ENCODE measurements at places on chromosomes 4 and X.

GRCh38 chrX:43141885-43142284, 363.9 kb upstream of the PPP1R2C start:
- no peak for DNase-seq

- no peak for DNase-seq
Observed at GRCh38 chrX:34778916-34779315, 121.8 kb upstream of the TMEM47 start.

- DNase-seq: no peak
Observed at GRCh38 chr4:123453061-123453680, 56.6 kb downstream of the SPRY1 start.

- DNase-seq: no peak
Observed at GRCh38 chrX:116490104-116490503, 27.3 kb upstream of the CT83 start.

DNA sequence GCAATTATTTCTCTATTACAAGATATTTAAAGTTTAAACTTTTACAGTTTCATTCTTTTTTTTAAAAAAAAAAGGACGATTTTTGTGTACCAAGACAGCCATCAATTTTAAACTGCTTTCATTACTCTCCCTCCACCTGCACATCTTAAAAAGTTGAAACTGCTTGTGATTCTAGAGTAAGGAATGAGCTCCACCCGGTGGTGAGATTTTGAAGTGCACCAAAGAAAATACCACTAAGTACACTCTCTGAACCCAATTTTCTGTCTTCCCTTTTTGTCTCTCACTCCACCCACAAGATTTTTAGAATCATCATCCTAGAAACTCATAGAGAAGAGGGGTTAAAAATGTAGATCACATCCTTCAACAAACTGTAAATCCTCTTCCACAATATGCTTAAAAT, 91.3 kb upstream of the WDR44 start:
- DNase-seq: peak; percentile 40

- no peak for DNase-seq
Observed at GRCh38 chr4:134132086-134132783, 69.4 kb downstream of the PABPC4L start.

DNA sequence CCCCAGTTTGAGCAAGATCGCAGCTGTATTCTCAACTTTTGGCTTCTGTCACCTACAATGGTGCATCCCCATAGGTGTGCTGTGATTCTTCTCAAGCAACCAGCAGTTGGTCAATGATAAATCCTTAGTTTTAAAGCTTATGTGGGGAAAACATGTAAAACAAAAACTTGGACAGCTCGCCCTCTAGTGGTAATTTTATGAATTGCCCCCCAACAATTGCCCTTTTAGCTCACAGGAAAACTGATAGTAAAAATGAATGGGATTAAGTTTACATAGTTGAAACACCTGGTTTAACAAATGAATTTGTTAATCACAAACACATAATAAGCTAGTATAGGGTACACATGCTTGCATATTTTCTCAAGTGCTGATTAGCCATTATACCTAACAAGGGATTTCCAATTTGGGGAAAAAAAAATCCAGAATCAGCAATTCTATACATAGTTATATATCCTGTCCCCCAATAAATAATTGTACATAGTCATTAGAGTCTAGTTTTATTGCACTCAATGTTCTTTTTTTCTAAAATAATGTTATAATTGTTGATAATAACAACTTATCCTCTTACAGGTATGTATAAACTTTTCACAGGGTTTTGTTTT, 30.1 kb downstream of the TEX13A start:
- DNase-seq: no peak

- DNase-seq: no peak
Observed at GRCh38 chr4:21900211-21900610, 48.4 kb downstream of the KCNIP4 start.

GRCh38 chr4:108821351-108821930, 58.6 kb upstream of the ETNPPL start:
- DNase-seq: no peak

GRCh38 chr4:126807132-126807531, 825.6 kb upstream of the INTU start:
- no peak for DNase-seq

GRCh38 chr4:38181286-38181685, 221.1 kb downstream of the PTTG2 start:
- no peak for DNase-seq

- no peak for DNase-seq
Observed at GRCh38 chr4:165761963-165762362, 111.1 kb upstream of the TLL1 start.

DNA sequence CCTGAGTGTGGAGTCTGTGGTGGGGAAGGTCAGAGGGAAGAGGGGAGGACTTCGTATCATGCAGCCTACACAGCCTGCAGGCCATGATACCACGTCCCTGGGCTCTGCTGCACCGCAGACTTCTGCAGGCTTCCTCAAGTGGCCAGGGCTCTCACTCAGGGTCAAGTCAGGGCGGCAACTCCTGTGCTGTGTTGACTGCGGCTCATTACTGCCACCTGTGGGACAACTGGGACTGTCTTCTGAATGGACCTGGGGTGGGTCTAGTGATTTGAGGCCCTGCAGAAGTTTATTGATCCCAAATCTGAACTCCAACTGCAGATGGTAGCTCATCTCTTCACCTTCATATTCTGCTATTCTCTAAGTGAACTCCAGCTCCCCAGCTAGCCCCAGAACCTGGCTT, 167.1 kb downstream of the NSUN7 start:
- peak; percentile 38 for DNase-seq

- no peak for DNase-seq
Observed at GRCh38 chr4:139676913-139677585, 11.4 kb downstream of the MGST2 start.

- DNase-seq: no peak
Observed at GRCh38 chr4:636628-637159, 11.3 kb downstream of the PDE6B start.

GRCh38 chrX:31147175-31147574, 75.3 kb upstream of the FTHL17 start:
- DNase-seq: no peak

- no peak for DNase-seq
Observed at GRCh38 chr4:127327491-127327890, 305.3 kb upstream of the INTU start.

DNA sequence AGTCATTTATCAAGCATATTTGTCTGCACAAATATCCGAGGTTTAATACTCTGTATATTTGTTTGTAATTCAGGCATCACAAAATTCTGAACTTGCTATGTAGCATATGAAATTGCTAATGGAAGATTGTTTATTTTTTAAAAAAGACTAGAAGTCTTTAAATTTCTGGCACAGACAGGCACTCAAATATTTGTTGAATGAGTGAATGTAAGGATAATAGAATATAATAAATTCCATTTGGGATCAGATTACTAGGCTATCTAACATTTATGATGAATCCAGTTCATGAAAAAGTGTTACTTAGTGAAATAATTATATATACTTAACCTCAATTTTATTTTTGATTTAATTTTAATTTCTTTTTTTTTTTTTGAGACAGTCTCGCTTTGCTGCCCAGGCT, 30.4 kb upstream of the TEC start:
- DNase-seq: no peak

- no peak for DNase-seq
Observed at GRCh38 chr4:134202166-134202956, 772 bp upstream of the PABPC4L start.

GRCh38 chr4:8329859-8330761, 60.6 kb downstream of the HTRA3 start:
- DNase-seq: no peak

DNA sequence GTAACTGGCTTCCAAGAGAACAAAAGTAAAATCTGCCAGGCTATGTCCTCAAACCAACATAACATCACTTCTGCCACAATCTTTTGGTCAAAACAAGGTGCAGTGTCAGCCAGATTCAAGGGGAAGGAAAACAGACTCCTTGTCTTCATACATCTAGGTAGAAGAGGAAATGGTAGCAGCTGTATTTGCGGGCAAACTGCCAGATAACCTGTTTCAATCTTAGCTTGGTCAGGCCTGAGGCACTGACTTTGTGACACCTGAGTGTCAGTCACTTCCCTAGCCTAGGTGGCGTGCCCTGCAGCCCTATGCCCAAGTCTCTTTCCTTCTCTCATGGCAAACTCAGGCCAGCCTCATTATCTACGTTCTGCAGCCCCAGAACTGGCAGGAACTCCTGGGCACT, 146.2 kb upstream of the JADE1 start:
- no peak for DNase-seq

DNA sequence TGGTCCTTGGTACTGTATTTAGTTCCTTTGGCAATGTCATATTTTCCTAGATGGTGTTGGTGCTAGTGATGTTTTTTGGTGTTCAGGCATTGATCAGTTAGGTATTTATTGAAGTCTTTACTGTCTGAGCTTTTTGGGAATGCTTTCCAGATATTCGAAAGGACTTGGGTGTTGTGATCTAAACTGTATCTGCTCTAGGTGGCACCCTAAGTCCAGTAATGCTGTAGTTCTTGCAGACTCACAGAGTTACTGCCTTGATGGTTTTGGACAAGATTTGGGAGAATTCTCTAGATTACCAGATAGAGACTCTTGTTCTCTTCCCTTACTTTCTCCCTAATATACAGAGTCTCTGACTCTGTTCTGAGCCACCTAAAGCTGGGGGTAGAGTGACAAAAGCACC, 513.6 kb upstream of the PITX2 start:
- no peak for DNase-seq

DNA sequence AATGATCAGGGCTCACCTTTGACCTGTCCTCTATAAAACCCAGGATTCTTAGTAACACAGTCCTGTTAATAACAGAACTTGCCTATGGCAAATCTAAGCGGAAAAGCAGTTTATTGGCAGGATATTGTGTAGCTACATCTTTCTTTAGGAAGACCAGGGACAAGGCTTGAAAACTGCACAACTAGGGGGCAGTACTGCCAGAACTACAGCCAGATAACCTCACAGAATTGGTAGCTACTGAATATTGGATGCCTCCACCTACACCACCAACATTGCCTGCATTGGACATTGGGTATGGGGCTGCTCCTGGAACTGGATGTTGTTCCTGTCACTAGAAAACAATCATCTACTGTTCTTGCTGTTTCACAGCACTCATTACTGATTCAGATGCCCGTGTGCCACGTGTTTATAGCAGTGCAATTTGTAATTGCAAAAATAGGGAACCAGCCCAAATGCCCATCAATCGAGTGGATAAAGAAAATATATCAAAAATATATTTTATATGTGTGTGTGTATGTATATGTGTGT, 47.4 kb downstream of the REPS2 start:
- DNase-seq: no peak

DNA sequence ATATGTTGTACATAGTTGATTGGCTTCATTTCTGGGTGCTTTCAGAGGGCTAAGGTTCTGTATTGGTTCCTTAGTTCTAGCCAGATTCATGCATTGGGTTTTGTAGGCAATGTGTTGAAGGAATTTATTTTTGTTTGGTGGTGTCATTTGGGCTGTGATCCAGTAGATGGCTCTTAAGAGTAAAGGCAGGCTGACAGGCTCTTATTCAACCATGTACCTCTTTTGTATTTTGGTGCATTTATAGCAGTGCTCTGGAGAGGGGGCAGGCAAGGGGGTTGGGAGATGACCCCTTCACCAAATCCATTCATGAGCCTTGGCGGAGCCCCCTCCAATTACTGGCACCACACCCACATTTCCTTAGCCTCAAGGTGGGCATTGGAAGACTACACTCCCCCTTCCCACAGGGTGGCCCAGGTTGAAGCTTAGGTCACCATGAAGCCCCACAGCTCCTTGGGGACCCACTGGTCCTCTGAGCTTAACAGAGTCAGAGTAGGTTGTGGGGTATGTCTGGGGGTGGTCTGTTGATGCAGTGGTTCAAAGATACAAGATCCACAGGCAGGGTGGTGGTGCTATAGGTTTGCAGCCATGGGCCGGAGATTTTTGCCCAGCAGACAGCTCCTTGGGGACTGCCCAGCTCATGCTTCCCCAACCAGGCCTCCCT, 143.0 kb upstream of the GNPDA2 start:
- no peak for DNase-seq

GRCh38 chr4:80382090-80382832, 46.7 kb downstream of the CFAP299 start:
- no peak for DNase-seq

DNA sequence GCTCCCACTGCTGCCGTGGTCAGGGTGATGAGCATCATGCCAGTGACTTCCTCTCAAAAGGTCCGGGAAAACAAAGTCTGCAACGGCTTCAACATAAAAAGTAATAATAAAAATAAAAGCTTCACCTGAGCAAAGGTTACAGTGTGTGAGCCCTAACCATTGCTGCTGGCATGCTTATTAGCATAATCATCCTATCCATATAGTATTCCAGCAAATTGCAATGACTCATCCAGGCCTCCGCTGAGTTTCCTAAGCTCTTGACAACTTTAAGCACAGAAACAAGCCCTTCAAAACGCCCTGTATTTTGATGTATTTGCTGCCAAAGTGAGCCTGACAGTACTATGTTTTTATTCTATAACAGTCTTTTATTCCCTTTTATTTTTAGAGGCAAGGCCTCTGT, 100.5 kb downstream of the AASDH start:
- DNase-seq: no peak

- no peak for DNase-seq
Observed at GRCh38 chrX:13254076-13254785, 65.6 kb downstream of the ATXN3L start.

DNA sequence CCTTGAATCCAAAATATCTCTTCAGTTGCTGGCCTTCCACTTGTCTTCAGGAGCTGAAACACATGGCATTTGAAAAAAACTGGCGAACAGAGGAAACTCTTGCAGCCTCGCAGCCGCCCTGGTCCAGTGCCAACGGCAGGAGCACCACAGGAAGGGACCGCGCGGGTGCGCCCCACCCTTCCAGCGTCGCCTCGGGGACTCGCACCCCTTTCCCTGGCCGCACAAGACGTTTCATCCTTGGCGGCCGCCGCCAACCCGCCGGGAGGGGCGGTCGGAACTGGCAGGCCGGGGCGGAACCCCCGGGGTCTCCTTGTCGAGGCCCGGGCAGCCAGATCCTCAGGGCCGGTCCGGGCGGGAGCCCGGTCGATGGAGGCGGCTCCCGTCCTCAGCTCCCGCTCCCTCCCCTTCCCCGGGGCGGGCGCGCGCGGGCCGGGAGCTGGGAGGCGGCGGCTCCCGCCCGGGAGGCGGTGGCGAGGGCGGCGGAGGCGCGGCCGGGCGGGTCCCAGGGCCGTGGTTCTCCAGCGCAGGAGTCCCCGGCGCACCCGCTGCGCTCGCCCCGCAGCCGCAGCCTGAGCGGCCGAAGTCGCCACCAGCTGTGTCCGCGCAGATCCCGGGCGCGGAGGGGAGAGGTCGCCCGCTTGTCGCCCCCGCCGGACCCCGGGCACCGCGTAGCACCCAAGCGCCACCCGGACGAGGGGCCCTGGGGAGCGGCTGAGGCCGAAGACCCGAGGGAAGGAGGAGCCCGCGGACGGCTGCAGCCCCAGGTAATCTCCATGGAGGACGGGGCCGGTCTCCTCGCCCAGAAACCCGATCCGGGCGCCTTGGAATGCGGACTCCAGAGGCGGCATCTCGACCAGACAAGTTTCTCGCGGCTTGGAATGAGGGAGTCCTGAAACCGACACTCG, 886 bp upstream of the NDST3 start:
- no peak for DNase-seq

DNA sequence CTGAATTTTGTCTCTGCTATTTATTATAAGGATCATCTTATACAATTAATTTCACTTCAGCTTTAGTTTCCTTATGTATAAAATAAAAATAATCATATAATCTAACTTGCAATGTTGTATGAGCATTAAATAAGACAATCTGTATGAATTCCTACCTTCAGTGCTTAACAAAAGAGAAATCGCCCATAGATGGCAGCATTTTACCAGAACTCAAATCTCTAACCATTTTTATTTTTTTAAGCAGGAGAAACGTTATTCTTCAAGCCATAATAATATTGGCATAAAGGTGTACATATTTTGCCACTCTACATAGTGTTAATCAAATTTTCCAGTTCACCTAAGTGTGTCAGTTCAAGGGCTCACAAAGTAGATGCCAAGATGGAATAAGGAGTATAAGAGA, 78.8 kb downstream of the TMEM47 start:
- no peak for DNase-seq

All from stimulated activated CD4-positive, alpha-beta T cell treated with anti-CD3 and anti-CD28 coated beads, Interleukin-15, amount 100 ng/mL, for 48 hours (primary cell).